ENCODE measurements at places on chromosomes 2 and 18. TPM values are rescaled to one million over a fixed set of nuclear protein-coding genes. Genes with fewer than 3 reads are reported as not detected.
A peak's percentile ranks its signal among the peaks of the same experiment; 100 is the strongest.

GRCh38 chr2:133045787-133046186 is 375.8 kb upstream of the LYPD1 start:
- DNase-seq, result no peak

- DNase-seq, result no peak
Observed at GRCh38 chr2:32732120-32732519, 104.3 kb downstream of the TTC27 start.

Gene ANKRD36
- 21.0 TPM for total RNA-seq

GRCh38 chr2:135840601-135841000 is 3.6 kb upstream of the LCT start:
- no peak for DNase-seq

GRCh38 chr18:13606604-13607254 is 119.6 kb downstream of the FAM210A start:
- DNase-seq, result no peak

Gene ATOH8
- total RNA-seq, result not detected

GRCh38 chr2:183522489-183523266 is 398.4 kb downstream of the NUP35 start:
- DNase-seq, result no peak

GRCh38 chr2:224944707-224945547 is 97.3 kb downstream of the DOCK10 start:
- peak; percentile 55 for DNase-seq

Gene ABCA12
- total RNA-seq, result not detected

GRCh38 chr2:118065015-118065706 is 23.1 kb upstream of the INSIG2 start:
- DNase-seq, result no peak

- DNase-seq, result no peak
Observed at GRCh38 chr2:27640722-27641245, 11.9 kb downstream of the GPN1 start.

- peak; percentile 9 for DNase-seq
Observed at GRCh38 chr2:205077159-205077558, 531.9 kb downstream of the PARD3B start.

GRCh38 chr18:69934601-69935265 is 12.9 kb downstream of the CD226 start:
- DNase-seq, result no peak

- DNase-seq, result no peak
Observed at GRCh38 chr18:23115683-23116096, 19.6 kb upstream of the CABLES1 start.

GRCh38 chr2:184830531-184830930 is 232.2 kb downstream of the ZNF804A start:
- no peak for DNase-seq

Gene HSPE1
- 310 TPM for total RNA-seq

Gene IFIH1
- 33.8 TPM for total RNA-seq

- peak; percentile 11 for DNase-seq
Observed at GRCh38 chr18:5546660-5547059, 2.9 kb upstream of the EPB41L3 start.

Gene ARHGAP25
- 43.0 TPM for total RNA-seq

GRCh38 chr2:236010920-236011685 is 157.1 kb downstream of the GBX2 start:
- no peak for DNase-seq

- DNase-seq, result no peak
Observed at GRCh38 chr2:26805241-26805676, 19.4 kb downstream of the CENPA start.

Gene LCT
- 0.07 TPM for total RNA-seq

- DNase-seq, result no peak
Observed at GRCh38 chr2:226378753-226379705, 420.6 kb downstream of the IRS1 start.

DNA sequence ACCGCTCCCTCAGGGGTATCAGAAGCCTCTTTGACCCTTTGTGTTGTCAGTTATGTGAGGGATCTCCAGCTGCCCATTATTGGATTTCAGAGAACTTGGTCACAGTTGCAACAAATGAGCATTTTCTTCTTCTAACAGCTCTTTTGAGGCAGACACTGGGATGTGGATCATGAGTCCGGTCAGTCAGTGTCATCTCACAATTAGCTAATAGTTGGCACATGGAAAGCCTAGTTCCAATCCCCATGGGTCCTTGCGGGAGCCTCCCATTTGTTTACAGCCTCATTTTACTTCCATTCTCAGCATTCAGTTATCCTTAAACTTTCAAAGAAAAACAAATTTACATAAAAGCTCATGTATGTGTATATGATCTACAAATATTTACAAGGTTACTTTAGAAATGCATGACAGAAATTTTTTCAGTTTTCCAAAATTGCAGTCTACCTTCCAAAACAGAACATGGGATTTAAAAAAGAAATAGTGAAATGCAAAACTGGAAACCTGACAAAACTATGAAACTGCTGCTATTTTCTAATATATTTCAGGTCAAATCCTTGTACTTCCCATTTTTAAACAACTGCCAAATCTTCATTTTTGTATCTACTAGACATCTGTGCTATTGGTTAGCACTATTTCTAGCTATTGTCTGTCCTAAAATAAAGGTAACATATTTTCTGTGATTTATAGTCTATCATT is 547.1 kb upstream of the ZEB2 start:
- no peak for DNase-seq

DNA sequence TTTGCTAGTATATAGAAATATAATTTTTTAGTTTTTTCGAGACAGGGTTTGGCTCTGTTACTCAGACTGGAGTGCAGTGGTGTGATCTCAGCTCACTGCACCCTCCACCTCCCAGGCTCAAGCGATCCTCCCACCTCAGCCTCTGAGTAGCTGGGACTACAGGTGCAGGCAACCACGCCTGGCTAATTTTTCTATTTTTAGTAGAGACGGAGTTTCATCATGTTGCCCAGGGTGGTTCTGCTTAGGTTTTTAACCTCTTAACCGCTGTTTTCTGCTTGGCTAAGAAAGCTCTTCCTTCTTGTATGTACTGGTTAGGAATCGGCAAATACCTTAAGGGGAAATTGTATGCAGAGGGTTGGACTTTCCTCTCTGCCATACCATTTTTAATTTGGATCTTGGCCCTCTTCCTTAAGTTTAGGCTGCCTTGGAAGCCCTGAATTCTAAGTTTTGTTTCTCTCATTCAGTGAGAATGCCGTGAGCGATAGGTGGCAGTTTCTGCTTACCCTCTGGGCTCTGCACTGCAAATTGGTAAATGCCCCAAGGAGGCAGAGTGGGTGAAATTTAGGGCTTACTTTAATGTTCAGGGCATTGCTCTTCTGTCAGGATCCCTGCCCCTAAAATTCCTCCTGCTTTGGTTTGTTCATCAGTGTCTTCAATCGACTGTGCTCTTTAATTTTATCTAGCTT is 32.3 kb downstream of the EML6 start:
- no peak for DNase-seq

Gene SLC9A4
- total RNA-seq, result 0.07 TPM

All from activated naive CD4-positive, alpha-beta T cell treated with anti-CD3 and anti-CD28 coated beads for 36 hours (primary cell).